ENCODE measurements at places on chromosomes 12 and 14.

DNA sequence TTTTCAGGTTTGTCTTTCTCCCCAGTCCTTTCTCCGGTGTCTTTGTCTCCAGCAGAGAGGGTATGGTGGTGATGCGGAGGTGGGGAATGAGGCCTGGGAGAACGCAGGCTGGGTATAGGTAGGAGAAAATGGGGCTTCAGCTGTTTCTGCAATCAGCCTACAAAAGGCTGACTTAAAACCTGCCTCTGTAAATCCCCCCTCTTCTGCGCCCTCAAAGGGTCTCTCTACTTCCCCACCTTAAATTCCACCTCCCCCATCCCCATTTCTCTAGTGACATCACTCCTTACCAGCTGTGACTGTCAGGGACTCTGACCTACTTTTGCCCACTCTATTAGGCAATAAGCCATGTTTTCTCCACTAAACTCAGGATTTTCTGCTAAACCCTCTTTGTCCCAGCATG is 8.1 kb upstream of the RIMKLB start:
- H3K27ac ChIP-seq, result peak overlapping the region; percentile 68
- H3K4me3 ChIP-seq, result no peak overlapping the region
- peaks cover 19% of the 10 kb centered on the region for H3K4me1 ChIP-seq
- H3K36me3 ChIP-seq, result peaks cover 2% of the 10 kb centered on the region

DNA sequence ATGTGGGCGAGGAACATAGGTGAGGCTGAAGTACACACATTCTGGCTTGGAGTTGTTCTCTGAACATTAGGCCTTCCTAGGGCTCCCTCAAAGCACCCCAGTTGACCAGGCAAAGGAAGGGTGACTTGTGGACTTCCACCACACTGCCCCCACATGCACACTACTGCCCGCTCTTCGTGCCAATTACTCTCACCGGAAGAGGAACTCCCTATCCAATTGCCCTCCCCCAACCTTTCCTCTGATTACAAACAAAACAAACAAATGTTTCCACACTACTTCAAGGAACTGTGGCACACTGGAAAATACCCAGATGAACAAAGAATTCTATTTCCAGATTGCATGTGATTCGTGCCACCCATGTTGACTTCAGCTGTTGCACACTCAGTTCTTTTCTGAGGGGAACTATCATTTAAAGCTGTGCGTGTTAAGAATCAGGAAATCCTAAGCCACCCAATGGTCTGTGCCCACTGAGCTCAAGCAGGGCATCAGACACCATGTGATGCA is 139.3 kb downstream of the SSPN start:
- no peak for DNase-seq
- peaks cover 3% of the 10 kb centered on the region for H3K36me3 ChIP-seq
- no peak overlapping the region for H3K27ac ChIP-seq
- no peak overlapping the region for H3K4me3 ChIP-seq
- no peaks in the 10 kb centered on the region for H3K4me1 ChIP-seq

DNA sequence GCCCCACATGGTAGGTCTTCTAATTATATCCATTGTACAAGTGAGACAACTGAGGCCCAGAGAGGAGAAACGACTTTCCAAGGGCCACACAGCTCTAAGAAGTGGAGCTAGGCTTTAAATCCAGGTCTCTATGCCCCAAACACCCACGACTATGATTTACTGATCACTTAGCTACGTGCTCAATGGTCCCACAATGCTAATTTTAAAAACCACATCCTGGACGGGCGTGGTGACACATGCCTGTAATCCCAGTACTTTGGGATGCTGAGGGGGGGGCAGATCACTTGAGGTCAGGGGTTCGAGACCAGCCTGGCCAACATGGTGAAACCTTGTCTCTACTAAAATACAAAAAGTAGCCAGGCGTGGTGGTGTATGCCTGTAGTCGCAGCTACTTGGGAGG is 8.4 kb upstream of the MLEC start:
- no peaks in the 10 kb centered on the region for H3K36me3 ChIP-seq
- peaks cover 2% of the 10 kb centered on the region for H3K27me3 ChIP-seq
- no peak overlapping the region for H3K4me3 ChIP-seq
- no peak for DNase-seq
- no peaks in the 10 kb centered on the region for H3K4me1 ChIP-seq
- no peak overlapping the region for H3K27ac ChIP-seq

DNA sequence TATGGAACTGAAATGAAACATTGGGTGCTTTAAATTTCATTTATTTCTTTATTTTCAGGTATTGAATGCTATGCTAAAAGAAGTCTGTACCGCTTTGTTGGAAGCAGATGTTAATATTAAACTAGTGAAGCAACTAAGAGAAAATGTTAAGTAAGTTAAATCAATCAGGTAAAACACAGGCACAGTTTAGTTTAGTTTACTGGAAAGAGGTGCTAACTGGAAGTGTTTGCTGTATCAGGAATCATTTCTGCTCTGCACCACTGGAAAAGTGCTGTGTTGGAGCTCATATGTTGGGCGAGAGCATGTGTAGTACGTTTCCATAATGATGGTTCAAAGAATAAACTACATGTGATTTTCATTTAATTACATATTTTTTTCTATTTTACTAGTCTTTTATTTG is 16.7 kb downstream of the SRP54 start:
- no peak for DNase-seq
- no peak overlapping the region for H3K4me3 ChIP-seq
- H3K27ac ChIP-seq, result no peak overlapping the region
- H3K36me3 ChIP-seq, result peaks cover 5% of the 10 kb centered on the region
- peaks cover 1% of the 10 kb centered on the region for H3K4me1 ChIP-seq

DNA sequence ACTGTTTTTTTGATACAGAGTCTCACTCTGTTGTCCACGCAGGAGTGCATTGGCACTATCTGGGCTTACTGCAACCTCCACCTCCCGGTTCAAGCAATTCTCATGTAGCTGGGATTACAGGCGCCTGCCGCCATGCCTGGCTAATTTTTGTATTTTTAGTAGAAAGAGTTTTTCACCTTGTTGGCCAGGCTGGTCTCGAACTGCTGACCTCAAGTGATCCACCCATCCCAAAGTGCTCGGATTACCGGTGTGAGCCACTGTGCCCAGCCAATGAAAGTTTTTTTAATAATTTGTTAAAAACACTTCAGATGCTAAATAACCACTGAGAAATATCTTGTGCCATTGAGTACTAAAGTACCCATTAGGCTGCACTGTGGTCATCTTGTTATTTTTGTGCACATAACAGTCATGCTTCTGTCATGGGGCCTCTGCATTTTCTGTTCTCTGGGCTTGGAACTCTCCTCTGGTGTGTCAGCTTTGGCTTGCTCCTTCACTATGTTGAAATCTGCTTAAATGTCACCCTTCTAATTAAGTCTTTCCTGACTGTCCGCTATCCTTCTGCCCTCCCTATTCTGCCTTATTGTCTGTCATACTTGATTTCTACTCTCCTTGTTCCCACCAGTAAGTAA is 105.1 kb downstream of the KTN1 start:
- no peak overlapping the region for H3K4me3 ChIP-seq
- no peaks in the 10 kb centered on the region for H3K27me3 ChIP-seq
- no peak for DNase-seq
- no peak overlapping the region for H3K27ac ChIP-seq
- peaks cover 1% of the 10 kb centered on the region for H3K4me1 ChIP-seq
- H3K36me3 ChIP-seq, result peaks cover 33% of the 10 kb centered on the region

GRCh38 chr14:70721542-70721941 is 79.8 kb downstream of the TTC9 start:
- H3K27ac ChIP-seq, result no peak overlapping the region
- H3K36me3 ChIP-seq, result peaks cover 2% of the 10 kb centered on the region
- no peaks in the 10 kb centered on the region for H3K27me3 ChIP-seq
- peaks cover 8% of the 10 kb centered on the region for H3K4me1 ChIP-seq
- DNase-seq, result no peak
- H3K4me3 ChIP-seq, result no peak overlapping the region

DNA sequence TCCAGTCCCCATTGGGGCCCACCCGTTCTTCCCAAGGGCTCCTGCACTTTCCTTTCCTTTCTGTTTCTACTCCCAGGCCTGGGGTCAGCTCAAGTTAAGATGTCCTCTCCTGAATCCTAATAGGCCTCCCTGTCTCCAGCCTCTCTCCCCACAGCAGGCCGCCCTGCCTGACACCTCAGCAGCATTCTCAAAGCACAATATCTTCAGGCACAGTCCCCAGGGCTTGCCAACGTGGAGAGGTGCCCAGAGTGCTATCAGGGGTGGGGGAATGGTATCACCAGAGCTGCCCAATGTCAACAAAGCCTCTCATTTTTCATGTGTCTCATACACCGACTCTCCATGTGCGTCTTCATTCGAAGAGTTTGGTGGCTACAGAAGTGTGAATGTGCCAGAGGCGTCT is 123.0 kb downstream of the FOXN3 start:
- peaks cover 39% of the 10 kb centered on the region for H3K27me3 ChIP-seq
- DNase-seq, result no peak
- no peak overlapping the region for H3K27ac ChIP-seq
- H3K36me3 ChIP-seq, result peaks cover 2% of the 10 kb centered on the region
- no peak overlapping the region for H3K4me3 ChIP-seq
- H3K4me1 ChIP-seq, result peaks cover 2% of the 10 kb centered on the region

DNA sequence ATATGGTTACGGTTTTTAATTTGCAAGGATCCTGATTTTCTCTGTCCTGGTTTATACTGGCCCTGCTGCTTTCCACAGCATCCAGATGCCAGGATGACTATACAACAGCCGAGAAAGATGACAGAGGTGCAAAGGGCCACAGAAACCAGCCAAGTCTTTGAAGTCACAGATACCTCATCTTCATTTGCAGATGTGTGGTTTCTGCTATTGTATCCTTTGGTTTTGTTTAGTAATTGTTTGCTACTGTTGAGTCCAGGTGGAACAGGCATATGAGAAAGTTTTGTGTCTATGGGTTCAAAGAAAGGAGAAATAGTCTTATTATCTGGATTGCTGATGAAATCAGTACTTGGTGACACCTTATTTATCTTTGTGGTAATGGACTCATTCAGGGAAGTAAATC is 17.3 kb upstream of the KLHL42 start:
- peaks cover 2% of the 10 kb centered on the region for H3K4me1 ChIP-seq
- no peak overlapping the region for H3K27ac ChIP-seq
- H3K4me3 ChIP-seq, result no peak overlapping the region
- no peaks in the 10 kb centered on the region for H3K27me3 ChIP-seq

DNA sequence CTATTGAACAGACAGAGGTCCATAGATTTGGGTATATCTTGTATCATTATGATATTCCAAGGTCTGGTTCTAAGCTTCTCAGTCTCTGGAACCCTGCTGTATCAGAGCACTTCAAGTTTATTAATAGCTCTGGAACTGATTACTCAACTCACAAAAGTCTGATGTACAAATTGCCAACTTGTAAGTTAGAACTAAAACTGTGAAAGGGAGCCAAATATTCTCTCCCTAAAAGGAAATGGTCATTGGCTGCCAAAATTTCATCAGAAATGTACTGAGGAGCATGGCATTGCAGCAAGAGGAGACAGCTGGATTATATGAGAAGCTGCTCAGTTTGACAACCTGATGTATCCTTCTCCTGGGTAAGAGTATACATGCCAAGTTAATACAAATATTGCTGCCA is 828.8 kb upstream of the SEL1L start:
- DNase-seq, result no peak
- no peaks in the 10 kb centered on the region for H3K27me3 ChIP-seq
- H3K36me3 ChIP-seq, result no peaks in the 10 kb centered on the region
- no peak overlapping the region for H3K4me3 ChIP-seq
